ENCODE measurements at places on chromosomes 12 and 14.

GRCh38 chr14:21668377-21668776 lies 5.2 kb downstream of the OR4E1 start:
- no peak for DNase-seq

DNA sequence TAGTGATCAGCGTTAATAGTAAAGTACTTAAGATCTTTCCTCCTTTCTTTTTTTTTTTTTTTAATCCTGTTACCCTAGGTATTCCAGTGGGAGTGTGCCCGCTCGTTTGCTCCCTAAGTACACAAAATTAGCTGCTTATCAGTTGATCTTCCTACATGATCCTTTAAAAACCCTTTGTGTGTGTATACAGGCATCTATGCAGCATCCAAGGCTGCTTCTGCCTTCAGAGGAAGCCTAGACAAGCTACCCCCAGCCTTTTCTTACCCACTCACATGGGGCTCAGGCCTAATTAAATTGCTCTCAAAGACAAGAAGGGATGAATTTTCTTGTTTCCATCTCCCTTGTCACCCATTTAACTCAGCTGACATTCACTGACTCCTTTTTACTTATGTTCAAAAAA lies 343.4 kb upstream of the LMO3 start:
- DNase-seq, result no peak

GRCh38 chr12:128551266-128551665 lies 272.5 kb downstream of the SLC15A4 start:
- DNase-seq, result no peak

- no peak for DNase-seq
Measured at GRCh38 chr14:45073231-45073879, 10.6 kb upstream of the PRPF39 start.

DNA sequence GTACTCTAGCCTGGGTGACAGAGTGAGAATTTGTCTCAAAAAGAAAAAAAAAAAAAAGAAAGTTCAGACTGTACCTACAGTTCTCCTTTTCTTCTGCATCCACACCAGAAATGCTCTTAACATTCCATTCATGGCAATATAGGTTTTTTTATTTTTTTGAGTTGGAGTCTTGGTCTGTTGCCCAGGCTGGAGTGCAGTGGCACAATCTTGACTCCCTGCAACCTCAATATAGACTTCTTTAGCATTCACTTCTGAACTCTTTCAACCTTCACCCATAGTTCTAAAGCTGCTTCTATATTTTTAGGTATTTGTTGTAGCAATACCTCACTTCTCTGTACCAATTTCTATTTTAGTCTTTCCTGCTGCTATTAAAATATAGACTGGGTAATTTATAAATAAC lies 1095.7 kb downstream of the FLRT2 start:
- DNase-seq, result no peak

DNA sequence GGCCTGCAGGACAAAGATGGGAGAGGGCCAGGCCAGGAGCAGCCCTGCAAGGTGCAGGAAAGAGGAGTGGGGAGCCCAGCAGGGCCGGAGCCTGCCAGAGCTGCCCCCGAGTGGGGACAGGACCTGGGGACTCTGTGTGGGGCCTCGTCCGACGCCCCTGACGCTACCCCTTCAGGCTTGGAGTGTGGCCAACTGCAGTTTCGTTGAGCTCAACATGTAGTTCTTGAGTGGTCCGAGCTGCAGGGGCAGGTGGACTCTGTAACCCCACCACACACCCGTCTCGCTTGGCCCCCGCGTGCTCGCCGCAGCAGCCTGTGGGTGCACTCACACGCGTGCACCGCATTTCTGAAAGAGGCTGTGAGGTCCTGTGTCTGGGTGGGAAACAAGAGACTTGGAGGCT lies 2.0 kb downstream of the ASPG start:
- DNase-seq, result no peak

GRCh38 chr14:39558525-39558924 lies 126.3 kb upstream of the FBXO33 start:
- DNase-seq, result no peak

- DNase-seq, result no peak
Measured at GRCh38 chr12:53223389-53224060, 8.5 kb downstream of the RARG start.

- no peak for DNase-seq
Measured at GRCh38 chr12:94614288-94614721, 36.1 kb downstream of the TMCC3 start.

GRCh38 chr14:95265106-95266094 lies 54.3 kb downstream of the CLMN start:
- no peak for DNase-seq

GRCh38 chr14:92653162-92653651 lies 95.2 kb downstream of the LGMN start:
- no peak for DNase-seq

- DNase-seq, result no peak
Measured at GRCh38 chr12:96889273-96889933, 17.7 kb upstream of the NEDD1 start.

GRCh38 chr14:77574446-77575115 lies 41.9 kb downstream of the SPTLC2 start:
- DNase-seq, result no peak

GRCh38 chr12:125091401-125091800 lies 26.2 kb downstream of the AACS start:
- no peak for DNase-seq

GRCh38 chr12:54590978-54591591 lies 2.6 kb upstream of the PPP1R1A start:
- no peak for DNase-seq

DNA sequence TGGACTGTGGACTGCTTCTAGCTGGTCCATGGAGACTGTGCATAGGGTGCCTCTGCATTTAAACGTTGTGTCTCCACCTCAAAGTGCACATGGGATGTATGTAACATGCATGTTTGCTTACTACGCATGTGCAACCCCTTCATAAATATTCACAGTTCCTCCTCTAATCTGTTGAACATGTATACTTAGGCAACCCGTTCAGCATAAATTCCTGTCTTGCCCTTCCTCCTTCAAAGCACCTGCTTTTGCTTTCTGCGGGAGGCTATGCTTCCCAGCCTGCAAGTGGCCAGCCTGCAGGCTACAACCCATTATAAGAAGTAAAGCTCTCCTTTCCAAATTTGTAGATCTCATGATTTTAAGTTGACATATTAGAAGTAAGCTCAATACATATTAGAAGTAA lies 33.0 kb upstream of the OVCH1 start:
- no peak for DNase-seq

- no peak for DNase-seq
Measured at GRCh38 chr14:49975799-49976198, 82.9 kb downstream of the ARF6 start.

GRCh38 chr14:70822530-70823185 lies 13.3 kb upstream of the MAP3K9 start:
- no peak for DNase-seq

- DNase-seq, result no peak
Measured at GRCh38 chr14:99155173-99156089, 116.6 kb downstream of the BCL11B start.

GRCh38 chr14:92484132-92484823 lies 29.3 kb upstream of the RIN3 start:
- no peak for DNase-seq

DNA sequence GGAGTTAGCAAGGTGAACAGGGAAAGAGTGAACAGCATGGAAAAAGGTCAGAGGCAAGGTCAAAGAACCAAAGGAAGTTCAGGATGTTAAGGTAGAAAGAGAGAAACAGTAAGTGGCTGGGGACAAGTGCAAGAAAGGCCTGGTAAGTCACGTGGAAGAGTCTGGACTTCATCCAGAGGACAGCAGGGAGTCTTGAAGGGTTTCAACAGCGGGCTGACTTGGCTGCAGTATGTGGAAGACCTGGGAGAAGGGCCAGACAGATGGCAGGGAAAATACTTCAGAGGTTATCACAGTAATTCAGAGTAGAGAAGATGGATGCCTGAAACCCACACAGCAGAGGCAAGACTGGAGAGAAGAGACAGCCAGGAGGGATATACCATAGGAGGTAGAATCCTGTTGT lies 34.0 kb downstream of the CIT start:
- DNase-seq, result no peak

DNA sequence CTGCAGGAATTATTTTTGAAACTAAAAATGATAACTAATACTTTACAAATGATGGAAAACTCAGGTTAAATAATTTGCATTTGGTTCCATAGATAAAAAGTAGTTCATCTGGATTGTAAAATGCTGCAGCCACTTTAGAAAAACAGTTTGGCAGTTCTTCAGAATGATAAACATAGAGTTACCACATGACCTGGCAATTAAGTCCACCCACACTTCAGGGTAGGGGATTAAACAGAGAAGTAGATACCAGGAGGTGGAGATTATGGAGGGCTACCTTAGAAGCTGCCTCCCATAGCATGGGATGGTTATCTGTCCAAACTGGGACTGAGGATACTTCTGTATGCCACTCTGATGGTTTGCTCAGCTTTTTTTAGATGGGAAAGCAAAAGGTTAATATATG lies 22.2 kb downstream of the ARF6 start:
- DNase-seq, result no peak

DNA sequence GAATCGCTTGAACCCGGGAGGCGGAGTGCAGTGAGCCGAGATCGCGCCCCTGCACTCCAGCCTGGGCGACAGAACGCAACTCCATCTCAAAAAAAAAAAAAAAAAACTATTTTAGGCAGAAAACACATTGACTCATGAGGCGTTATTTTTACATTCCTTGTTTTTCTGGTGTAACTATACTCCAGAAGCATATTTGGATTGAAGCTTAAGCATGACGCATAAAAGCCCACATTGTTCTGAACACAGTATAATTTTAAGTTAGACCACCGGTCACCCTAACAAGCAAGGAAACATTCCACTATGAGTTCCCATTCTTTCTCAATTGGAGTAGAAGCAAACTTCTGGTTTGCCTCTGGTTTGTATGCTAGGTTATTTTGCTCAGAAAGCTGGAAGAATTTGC lies 173.0 kb downstream of the MYRFL start:
- no peak for DNase-seq

DNA sequence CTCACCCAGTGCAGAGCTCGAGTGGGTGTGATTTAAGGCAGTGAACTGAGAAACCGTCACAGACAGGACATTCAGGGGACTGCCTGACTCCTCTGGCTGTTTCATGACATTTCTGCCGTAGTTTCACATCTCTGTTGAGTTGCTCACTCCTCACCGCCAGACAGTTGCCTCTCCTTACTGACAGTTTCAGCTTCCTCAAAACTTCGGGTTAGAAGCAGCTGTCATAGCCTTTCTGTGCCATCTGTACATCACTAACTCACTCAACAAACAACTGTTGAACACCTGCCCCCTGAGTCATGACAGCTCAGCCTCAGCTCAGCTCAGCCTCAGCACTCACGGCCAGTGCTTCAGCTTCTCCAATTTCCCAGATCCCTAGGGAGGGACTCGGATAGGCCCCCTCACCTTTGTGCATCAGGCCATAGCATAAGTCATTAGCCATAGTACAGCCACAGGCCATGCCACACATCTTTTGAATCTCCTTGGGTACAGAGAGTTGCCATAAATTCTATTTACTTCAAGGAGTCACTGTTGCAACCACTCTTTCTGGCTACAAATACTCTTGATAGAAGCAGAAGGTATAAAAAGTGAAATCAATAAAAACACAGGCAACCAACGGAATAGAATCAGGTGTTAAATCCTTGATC lies 6.2 kb upstream of the SLC15A4 start:
- no peak for DNase-seq

DNA sequence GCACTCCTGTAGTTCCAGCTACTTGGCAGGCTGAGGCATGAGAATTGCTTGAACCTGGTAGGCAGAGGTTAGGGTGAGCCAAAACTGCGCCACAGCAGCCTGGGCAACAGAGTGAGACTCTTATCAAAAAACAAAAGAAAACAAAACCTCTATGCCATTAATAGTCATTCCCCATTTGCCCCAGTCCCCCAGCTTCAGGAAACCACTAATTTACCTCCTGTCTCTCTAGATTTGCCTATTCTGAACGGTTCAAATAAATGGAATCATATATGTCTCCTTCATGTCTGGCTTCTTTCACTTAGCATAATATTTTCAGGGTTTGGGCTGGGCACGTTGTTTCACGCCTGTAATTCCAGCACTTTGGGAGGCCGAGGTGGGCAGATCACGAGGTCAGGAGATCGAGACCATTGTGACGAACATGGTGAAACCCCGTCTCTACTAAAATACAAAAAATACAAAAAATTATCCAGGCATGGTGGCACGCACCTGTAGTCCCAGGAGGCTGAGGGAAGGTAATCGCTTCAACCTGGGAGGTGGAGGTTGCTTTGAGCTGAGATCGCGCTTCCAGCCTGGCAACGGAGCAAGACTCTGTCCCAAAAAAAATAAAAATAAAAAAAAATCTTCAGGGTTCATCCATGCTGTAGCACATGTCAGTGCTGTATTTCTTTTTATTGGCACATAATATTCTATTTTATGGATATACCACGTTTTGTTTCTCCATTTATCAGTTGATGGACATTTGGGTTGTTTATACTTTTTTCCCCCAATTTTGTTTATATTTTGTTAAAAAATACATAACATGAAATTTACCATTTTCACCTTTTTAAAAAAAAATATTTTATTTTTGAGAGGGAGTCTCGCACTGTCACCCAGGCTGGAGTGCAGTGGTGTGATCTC lies 31.9 kb downstream of the KNTC1 start:
- DNase-seq, result no peak

DNA sequence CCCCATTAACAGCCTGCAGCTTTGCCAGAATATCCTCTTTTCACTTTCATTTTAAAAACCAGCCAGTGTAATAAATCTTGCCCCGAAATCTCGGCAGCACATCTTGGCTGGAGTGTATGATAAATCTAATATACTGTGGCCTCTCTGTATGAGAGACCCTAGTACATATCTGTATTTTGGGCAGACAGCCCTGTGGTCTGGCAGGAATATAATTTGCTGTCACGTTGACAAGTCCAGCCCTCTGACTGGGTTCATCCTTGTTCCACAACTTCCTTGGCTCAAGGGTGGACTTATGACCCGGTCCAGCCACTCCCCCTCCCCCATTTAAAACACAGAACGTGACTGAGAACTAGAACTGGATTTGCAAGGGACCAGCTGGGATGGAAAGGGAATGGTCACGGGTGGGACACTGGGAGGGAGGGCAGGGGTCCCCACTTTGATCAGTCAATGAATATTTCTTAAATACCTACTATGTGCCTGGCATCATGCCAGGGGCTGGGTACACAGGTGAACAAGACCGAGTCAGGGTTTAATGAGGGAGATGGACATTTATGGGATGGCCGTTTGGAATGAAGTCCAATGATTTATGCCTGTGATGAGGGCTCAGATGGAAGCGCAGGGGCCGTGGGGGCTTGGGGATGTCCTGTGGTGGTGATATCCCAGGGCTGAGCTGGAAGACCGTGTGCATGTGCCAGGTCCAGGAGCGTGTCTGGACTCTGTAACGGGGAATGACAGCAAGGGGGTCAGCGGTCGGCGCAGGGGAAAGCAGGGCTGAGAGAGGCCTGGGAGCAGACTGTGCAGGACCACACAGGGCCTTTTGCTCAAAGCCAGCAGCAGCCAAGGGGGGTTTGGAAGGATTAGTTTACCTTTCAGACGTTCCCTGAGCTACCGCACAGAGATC lies 190.5 kb downstream of the PHETA1 start:
- DNase-seq, result no peak

- DNase-seq, result peak; percentile 55
Measured at GRCh38 chr12:107317751-107318555, 224.6 kb upstream of the CRY1 start.

GRCh38 chr14:51481643-51482042 lies 170.1 kb upstream of the FRMD6 start:
- no peak for DNase-seq
